Stimulated activated CD4-positive, alpha-beta T cell treated with anti-CD3 and anti-CD28 coated beads, Interleukin-12 subunit alpha, Interleukin-12 subunit beta, amount 100 ng/mL, for 48 hours (primary cell): ENCODE measurements at places on chromosomes 2 and 18.

DNA sequence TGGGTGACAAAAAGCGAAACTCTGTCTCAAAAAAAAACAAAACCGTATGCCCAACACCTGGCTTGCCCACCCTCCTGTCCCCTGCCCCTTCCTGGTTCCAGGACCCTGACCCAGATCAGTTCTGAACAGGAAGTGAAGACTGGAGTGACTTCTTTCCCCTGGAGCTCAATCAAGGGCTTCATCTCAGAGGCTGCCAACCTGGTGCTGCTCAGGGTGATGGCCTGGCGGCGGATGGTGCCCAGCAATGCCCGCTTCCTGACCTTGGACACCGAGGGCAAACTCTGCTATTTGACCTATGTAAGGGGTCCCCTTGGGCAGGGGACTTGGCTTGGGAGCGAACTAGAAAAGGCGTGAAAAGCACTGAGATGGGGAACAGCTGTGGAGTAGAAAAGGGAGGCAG, 5.9 kb downstream of the CATIP start:
- no peak for DNase-seq

DNA sequence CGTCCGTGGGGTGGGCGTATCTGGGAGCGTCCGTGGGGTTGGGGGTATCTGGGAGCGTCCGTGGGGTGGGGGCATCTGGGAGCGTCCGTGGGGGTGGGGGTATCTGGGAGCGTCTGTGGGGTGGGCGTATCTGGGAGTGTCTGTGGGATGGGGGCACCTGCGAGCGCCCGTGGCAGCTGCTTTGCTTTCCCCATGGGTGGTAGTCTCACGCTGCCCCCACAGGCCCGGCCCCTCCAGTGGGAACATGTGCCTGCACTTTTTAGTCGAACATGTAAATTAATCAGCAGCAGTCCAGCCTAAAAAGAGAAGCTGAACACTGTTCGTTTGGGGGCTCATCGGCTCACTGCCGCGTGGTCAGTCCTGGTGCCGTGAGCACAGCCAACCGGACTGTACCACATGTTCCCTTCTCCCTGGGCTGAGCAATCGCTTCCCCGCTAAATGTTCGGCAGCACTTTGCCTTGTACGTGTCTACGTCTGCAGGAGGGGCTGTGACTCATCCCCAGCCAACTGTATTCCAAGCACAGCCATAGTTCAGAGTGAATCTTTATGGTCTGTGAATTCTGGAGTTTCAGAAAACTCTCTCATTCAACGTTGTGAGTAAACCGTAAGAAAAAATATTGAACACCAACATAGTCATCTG, 271.5 kb downstream of the AGAP1 start:
- DNase-seq, result no peak

GRCh38 chr2:46029332-46029811, 267.8 kb upstream of the EPAS1 start:
- no peak for DNase-seq

DNA sequence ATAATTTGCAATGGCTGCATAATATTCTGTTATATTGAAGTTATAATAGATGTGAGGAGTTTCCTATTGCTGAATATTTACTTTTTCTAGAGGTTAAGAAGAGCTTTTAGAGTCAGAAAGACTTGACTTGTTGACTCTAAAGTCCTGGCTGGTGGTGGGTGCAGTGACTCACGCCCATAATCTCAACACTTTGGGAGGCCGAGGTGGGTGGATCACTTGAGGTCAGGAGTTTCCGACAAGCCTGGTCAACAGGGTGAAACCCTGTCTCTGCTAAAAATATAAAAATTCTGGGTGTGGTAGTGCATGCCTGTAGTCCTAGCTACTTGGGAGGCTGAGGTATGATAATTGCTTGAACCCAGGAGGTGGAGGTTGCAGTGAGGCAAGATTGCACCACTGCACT, 33.9 kb upstream of the ATIC start:
- no peak for DNase-seq

GRCh38 chr2:27032495-27033252, at the start of gene TMEM214:
Gene TMEM214 (plus strand): TSS chr2:27032965. CDS start chr2:27033016, 51 bp downstream.
- DNase-seq, result peak; percentile 72

DNA sequence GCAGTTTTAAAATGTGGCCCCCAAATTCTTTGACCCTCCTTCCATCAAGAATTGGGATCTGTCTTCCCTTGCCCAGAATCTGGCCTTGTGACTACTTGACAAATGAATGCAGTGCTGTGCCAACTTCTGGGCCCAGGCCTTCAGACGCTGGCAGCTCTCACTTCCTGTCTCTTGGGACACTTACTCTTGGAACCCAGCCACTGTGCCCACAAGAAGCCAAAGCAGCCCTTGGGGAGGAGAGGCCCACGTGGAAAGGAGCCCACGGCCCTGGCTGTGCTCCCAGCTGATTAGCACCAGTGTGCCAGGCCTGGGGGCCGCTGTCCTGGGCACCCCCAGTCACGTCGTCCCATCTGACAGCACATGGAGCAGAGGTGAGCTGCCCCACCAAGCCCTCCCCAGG, 56.6 kb downstream of the RPL37A start:
- DNase-seq, result no peak

- no peak for DNase-seq
Measured at GRCh38 chr2:242022550-242023290, 153.2 kb downstream of the RTP5 start.

GRCh38 chr2:190718652-190719526, 70.0 kb downstream of the NAB1 start:
- DNase-seq, result peak; percentile 67

GRCh38 chr18:57081899-57082298, 65.0 kb upstream of the BOD1L2 start:
- DNase-seq, result no peak

GRCh38 chr2:160479269-160479668, 14.3 kb downstream of the RBMS1 start:
- no peak for DNase-seq

- DNase-seq, result no peak
Measured at GRCh38 chr2:203802342-203803052, 65.1 kb upstream of the CTLA4 start.

DNA sequence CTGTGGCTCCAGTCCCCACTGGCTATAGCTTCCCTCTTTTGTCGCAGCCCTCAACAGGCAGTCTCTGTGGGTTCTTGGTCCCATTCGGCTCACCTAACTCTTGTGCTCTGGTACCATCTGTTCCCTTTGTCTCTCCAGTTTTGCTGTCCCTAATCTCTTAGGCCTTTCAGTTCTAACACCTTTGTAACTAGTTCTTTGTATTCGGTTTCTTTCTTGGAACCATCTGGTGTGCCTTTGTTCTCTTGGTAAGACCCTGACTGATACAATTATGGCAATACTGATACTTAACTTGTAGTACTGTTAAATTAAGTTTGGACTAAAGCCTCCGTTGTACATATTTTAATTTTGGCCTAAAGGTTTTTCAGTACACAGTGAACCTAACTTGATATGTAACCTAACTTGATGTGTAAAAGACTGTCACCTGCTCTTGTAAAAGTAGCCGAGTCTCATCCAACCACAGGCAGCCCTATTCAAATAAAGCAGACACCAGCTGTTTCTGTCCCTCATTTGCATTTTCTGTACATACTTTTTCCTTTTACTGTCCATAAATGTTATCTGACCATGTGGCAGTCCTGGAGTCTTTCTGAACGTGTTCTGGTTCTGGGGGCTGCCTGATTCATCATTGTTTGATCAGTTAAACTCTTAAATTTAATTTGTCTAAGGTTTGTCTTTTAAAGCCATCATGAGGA, 4.8 kb upstream of the MRPL44 start:
- no peak for DNase-seq

DNA sequence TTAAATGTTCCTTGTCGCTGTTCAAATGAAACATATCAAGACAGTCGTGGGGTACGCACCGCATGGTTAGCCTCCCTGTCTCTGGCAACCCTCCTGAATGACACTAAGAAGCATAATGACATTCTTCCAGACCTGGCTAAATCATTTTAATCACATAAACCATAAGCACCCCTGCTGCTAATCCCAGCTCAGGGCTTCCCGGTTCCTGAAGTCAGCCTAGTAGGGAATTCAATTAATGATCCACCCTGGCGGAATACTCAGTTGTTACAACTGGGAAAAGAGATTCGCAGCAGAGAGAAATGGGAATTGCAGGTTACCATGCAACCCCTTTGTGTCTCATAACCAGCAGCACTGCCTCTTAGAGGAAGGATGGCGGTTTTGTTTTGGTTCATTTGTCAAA, 200.8 kb upstream of the AGAP1 start:
- DNase-seq, result no peak

GRCh38 chr18:25962176-25962575, 128.2 kb downstream of the SS18 start:
- no peak for DNase-seq

DNA sequence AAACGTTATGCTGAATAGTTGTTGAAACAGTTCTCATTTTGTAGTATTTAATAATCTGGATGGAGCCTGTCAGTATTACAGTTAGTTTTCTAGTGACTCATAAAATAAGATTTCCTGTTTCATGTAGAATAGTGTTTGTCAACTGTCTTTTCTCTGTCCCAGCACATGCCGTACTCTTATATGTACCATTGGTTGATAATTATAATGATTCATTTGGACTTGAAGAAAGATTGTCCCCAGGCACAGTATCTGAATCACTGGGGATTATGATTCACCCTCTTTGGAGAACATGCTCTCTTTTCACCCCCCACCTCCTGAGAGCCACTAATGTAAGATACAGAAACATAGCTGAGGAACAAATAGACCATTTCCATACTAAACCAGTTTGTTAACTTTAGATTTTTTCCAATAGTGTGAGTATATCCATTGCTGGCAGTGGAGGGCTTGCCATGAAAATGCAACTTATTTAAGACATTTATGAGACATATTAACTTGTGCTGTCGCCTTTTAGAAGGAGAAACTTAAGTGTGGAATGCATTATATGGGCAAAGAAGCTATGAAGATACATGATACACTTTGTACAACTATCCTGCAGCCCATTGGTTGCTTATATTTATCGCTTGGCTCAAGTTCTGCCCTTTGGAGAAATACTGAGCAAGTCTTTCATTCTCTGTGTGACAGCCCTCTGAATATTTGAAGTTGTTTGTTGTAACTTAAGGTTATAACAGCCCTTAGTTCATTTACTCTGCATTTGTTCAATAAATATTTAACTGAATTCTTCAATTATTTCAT, 12.4 kb downstream of the COPS8 start:
- DNase-seq, result no peak

- DNase-seq, result no peak
Measured at GRCh38 chr2:145344076-145344724, 824.3 kb upstream of the ZEB2 start.

DNA sequence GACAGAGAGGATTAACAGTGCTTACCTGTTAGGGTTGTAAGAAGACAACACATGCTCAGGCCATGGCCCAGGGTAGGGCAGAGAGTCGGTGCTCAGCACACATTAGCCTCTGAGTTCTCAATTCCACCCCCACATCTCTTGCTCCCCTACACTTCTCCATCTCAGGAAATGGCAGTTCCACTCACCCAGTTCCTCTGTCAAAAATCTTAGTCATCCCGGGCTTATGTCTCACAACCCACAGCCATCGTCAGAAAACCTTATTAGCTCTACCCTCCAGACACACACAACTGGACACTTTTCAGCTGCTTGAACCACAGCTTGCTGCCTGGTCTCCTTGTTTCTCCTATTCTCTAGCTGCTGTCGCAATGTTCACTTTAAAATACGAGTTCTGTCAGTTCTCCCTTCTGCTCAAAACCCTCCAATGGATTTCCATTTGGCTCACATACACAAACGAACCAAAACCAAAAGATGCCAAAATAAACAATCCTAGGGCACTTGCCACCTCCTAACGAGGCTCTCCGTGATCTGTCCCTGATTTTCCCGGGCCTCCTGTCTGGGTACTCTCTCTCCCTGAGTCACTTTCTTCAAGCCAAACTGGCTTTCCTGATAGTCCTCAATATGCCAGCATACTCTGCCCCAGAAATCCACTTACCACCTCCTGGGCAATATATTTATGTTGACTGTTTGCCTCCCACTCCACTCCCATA, 89.7 kb downstream of the KCTD1 start:
- DNase-seq, result peak; percentile 9

DNA sequence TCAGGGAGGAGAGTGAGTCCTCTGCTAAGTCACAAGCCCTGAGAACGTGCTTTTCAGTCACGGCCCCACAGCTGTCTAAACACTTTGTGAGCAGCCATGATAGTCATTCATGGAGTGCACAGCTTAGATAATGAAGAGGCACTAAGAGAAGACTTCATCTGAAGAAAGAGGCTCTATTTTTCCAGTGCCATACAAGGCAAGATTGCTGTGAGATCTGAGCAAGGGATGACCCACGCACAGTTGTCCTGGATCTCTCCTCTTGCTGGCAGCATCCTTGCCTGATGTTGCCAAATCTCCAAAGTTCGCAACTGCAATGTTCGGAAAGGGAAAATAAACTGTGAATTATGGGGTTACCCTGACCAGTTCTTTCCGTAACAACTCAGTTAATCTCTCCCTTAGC, 418.7 kb downstream of the MEIS1 start:
- no peak for DNase-seq

DNA sequence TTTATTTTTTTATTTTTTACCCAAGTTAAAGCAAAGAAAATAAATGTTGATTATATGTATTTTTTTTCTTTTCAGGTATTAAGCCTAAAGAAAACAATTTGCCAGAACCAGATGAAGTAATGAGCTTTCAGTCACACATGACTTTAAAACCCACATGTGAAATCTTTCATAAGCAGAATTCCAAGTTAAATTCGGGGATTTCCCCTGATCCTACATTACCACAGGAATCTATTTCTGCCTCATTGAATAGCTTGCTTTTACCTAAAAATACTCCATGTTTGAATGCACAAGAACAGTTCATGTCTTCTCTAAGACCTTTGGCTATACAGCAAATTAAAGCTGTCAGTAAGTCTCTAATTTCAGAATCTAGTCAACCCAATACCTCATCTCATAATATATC, 26.6 kb downstream of the GEN1 start:
- no peak for DNase-seq
